MCF 10A (cell line): ENCODE measurements at places on chromosomes 7 and 10. TPM values are rescaled to one million over a fixed set of nuclear protein-coding genes. Genes with fewer than 3 reads are reported as not detected.
A peak's percentile ranks its signal among the peaks of the same experiment; 100 is the strongest.

DNA sequence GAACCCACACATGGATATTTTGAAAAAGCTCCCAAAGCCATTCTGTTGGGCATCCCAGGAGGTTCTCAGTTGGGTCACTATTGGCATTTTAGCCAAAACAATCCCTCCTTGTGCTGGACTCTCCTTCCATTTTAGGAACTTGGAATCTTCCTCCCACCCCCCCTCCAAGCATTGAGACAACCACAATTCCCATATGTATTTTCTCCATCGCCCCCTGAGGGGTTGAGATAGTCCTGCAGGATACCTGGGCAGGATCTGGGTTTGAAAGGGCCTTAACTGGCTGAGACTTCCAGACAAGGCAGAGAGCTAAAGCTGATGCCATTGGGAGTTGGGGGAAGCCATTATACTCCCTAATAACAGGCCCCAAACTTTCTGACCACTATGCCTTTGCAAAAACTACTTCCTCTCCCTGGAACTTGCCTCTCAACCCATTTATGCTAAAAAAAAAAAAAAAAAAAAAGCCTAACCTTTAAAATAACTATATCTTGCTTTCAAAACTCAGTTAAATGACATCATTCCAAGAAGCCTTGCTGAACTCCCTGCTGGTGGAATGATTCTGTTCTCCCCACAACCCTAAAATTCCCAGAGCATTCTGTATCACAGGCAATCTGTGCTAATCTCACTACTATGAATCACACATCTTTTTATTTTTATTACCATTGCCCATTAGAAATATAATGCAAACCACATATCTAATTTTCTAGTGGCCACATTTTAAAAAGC lies 77.5 kb upstream of the PDE1C start:
- no peak for DNase-seq

WDR86 gene
- not detected in 2 replicates for total RNA-seq

TAS2R16 gene
- not detected in 2 replicates for total RNA-seq

DNA sequence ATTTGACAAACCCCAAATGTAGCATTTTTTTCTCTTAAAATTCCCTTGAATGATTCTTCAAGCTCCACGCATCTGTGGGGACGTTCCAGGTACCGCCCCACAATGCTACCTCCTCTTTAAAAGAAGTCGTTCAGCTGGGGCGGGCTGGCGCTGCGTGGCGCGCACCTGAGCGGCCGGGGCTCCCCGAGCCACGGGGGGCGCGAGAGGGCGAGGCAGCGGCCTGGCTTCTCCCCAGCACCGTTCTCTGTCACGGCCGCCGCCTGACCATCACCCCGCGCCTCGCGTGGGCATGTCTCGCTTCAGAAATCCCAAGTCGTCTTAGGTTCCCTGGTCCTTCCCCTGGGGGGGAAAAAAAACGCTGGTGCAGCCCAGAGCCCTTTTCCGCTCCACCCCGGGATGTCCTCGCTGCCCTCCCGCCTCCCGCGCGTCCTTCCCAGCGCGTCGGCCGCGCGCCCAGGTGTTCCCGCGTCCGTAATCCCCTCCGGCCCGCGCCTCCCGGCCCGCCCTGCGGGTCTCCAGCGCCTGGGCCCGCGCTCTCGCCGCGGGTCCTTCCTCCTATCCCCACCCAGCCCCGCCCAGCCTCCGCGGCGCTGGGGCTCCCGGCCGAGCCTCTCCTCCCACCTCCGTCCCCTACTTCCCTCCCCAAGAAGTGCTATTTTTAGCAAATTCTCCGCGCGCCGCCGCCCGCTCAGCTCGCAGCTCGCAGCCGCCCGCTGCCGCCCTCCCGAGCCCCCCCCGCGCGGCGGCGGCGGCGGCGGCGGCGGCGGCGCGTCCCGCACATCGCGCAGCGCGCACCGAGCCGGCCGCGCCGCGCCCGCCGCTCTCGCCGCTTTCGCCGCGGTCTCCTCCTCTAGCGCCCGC lies 58.7 kb upstream of the PRPS1L1 start:
- peak; percentile 17 for DNase-seq

HTR7 gene
- total RNA-seq: 14.1 and 15.3 TPM in 2 replicates

CYP3A5 gene
- total RNA-seq: 0.58 and 0.83 TPM in 2 replicates

GRCh38 chr10:123645016-123645415 lies 21.1 kb upstream of the GPR26 start:
- DNase-seq: no peak

DNA sequence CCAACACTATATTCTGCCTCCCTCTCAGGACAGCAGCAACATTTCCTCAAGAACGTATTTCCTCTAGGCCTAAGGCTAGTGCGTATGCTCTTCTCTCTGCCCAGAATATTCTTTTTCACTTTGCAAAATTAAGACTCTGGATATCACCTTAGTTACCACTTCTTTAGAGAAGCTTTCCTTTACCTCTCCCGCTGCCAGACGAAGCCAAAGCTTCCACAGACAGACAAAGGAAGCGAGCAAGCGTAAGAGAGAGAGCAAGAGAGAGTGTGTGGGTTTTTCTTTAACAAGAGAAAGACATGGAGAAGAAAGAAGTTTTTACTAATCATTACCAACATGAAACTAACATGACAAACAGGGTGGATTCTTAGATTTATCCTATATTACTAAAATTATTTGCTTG lies 64.1 kb downstream of the P4HA1 start:
- DNase-seq: no peak

GRCh38 chr10:30728766-30729165 lies 99.2 kb upstream of the LYZL2 start:
- no peak for DNase-seq

DNA sequence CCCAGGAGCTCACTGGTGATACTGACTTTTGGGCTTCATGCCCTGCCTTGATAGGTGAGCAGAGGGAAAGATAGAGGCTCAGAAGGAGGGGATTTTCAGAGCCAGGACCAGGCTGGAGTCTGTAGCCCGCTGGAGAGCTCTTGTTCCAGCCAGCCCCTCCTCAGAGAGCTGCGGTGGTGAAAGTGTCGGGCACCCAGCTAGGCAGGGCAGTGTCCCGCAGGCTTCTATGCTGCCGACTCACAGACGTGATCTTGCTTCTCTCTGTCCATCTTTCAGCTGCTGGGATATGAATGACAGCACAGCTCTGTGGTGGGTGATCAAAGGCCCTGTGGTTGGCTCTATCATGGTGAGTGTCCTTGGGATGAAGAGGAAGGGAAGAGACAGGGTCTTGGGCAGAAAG lies 35.2 kb downstream of the ADCYAP1R1 start:
- no peak for DNase-seq

ZFAND4 gene
- 4.9 and 5.0 TPM in 2 replicates for total RNA-seq

GRCh38 chr7:129187681-129188371 lies 607 bp upstream of the SMO start:
- DNase-seq: no peak

- DNase-seq: no peak
These were observed 22.5 kb downstream of the PLPP4 start for GRCh38 chr10:120479506-120479905.

CCDC3 gene
- total RNA-seq: 0.10 TPM in 1 of 2 replicates, not detected in the other

DNA sequence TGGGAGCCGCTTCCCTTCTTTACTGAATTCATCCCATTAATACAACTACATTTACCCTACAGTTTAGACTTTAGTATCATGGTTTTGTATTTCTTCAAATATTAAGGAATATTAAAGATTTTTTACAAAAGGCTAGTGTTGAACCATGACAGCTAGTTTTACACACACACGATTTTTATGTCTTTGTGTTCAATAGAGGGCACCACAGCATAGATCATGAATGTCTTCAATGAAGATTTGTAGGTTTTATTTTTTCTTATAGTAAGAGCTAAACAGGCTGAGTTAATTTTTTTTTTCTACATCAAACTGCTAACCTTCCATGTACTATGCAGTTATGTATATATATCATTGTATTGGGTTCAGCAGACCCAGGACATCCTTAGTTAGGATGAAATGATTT lies 76.9 kb downstream of the SNX10 start:
- DNase-seq: peak; percentile 14

AGR3 gene
- not detected in 2 replicates for total RNA-seq

GRCh38 chr10:113213035-113213434 lies 263.0 kb downstream of the TCF7L2 start:
- no peak for DNase-seq

KAT6B gene
- 16.4 and 18.3 TPM in 2 replicates for total RNA-seq

RAB18 gene
- 126 and 129 TPM in 2 replicates for total RNA-seq

- DNase-seq: no peak
These were observed 171.9 kb downstream of the PRKG1 start for GRCh38 chr10:51246156-51246555.

GRCh38 chr7:148367731-148368475 lies 222.7 kb upstream of the C7orf33 start:
- no peak for DNase-seq

MYO3A gene
- not detected in 2 replicates for total RNA-seq

BAG3 gene
- total RNA-seq: 53.7 and 55.2 TPM in 2 replicates

DNA sequence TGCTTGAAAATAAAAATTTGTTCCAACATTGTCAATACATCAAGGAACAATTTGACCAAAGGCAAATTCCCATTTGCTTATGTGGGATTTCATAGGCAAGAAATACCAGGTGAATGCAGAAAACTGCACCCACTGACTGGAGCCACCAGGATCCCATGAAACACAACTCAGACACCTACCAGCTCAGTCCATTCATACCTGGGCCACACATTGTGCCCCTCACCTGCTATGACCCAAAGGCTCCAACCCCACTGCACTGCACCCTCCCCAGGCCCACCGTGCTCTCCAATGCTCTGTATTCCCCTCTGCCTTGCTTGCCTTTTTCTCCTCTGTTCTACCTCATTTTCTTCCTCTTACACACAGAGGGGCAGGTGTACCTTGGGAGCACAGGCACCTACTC lies 5.3 kb downstream of the NCAPG2 start:
- DNase-seq: no peak

LLCFC1 gene
- not detected in 2 replicates for total RNA-seq

GRCh38 chr7:80439894-80440821 lies 71.7 kb downstream of the GNAT3 start:
- peak; percentile 46 for DNase-seq

DNA sequence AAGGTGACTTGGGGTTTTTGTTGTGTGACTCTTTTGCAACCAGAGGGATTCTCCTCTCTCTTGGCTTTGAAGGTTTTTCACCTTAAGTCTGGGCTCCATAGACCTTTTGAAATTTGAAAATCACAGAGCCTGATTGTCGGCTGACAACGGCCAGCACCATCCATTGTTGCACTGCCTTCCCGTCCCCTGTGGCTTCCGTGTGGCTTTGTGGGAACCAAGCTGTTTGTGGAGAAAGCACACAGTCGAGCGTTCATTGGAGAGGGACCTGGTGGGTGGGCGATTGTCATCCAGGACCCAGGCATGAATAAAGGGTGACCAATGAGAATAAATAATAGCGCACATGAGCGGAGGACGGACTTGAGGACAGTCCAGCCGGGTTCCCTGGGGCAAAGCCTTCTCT lies 7.4 kb upstream of the RAMP3 start:
- DNase-seq: no peak

- no peak for DNase-seq
These were observed 210.6 kb downstream of the ZNF365 start for GRCh38 chr10:62584731-62585130.

GRCh38 chr7:30877015-30877769 lies 34.5 kb upstream of the AQP1 start:
- no peak for DNase-seq

AFAP1L2 gene
- total RNA-seq: 5.8 and 8.5 TPM in 2 replicates

DNA sequence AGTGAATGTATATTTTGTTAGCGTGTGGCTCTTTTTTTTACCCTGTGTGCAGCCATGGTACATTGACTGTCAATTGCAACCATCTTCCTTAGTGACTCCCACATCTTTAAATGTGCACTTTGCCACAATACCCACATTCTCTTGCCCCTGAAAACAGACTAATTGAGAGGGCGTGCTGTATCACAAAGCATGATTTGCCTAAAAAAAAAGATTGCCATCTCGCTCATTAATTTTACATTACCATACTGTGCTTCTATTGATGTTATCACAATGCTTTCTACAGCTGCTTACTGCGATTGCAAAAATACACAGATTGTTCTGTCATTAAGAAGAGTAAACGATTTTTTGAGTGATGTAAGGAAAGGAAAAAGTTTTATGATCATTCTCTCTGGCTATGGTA lies 613.1 kb upstream of the NRP1 start:
- DNase-seq: no peak

INMT gene
- total RNA-seq: not detected in 2 replicates

DNA sequence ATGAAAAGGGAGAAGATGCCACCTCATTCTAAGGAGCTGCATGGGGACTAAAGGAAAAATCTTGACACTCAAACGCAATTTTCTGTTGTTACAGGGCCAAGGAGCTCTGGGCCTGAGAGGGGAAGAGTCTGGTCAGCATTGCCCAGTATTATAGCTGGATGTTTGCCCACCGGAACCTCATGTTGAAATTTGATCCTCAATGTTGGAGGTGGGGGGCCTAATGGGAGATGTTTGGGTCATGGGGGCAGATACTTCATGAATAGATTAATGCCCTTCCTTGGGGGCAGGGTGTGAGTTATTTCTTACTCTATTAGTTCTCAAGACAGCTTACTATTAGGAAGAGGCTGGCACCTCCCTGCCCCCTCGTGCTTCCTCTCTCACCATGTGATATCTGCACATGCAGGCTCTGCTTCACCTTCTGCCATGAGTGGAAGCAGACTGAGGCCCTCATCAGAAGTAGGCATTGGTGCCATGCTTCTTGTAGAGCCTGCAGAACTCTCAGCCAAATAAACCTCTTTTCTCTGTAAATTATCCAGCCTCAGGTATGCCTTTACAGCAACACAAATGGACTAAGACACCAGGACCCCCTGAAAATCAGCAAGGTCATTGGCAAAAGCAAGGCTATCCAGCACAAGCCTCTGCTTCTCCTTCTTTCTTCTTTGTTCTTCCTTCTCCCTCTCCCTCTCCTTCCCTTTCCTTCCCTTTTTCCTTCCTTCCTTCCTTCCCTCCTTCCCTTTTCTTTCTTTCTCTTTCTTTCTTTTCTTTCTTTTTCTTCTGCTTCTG lies 15.1 kb downstream of the GCK start:
- DNase-seq: no peak

DNA sequence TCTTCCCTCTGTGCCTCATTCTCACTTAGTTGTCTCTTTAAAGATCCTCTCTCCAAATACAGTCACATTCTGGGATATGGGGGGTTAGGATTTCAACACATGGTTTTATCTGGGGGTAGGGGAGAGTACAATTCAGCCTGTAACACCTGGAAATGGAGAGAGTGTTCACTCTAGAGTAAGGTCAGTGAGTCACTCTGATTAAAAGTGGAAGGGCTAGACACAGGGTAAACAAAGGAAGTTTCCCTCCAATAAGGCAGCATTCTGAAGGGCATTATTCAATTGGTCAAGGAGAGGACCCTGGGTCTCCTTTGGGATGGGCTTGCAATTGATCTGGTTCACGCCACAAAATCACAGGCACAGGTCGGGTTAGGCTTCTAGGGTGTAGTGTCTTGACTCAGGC lies 232.8 kb upstream of the NPSR1 start:
- DNase-seq: peak; percentile 14
